ENCODE measurements at places on chromosomes 4 and X.

GRCh38 chrX:119784747-119785446 lies 6.5 kb downstream of the RPL39 start:
- DNase-seq: no peak

- DNase-seq: no peak
Observed at GRCh38 chr4:182369211-182369610, 126.0 kb downstream of the TENM3 start.

- no peak for DNase-seq
Observed at GRCh38 chr4:113674733-113675132, 86.8 kb downstream of the CAMK2D start.

DNA sequence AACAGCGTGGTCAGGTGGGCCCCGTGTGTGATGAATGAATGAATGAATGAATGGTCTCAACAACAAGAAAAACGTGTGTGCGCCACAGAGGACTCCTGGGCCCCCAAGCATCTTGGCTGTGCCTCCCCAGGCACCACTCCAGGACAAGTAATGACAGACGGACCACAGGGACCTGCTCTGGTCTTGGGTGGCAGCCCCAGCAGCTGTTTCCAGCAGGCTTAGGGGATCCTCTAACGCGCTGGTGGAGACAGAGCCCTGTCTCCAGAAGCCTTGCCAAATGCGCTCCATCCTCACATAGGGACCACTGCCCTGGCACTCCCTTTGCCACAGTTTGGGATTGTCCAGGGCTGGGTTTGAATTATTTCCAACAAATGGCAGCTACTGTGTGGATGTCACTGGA lies 39.1 kb downstream of the PSAPL1 start:
- no peak for DNase-seq

DNA sequence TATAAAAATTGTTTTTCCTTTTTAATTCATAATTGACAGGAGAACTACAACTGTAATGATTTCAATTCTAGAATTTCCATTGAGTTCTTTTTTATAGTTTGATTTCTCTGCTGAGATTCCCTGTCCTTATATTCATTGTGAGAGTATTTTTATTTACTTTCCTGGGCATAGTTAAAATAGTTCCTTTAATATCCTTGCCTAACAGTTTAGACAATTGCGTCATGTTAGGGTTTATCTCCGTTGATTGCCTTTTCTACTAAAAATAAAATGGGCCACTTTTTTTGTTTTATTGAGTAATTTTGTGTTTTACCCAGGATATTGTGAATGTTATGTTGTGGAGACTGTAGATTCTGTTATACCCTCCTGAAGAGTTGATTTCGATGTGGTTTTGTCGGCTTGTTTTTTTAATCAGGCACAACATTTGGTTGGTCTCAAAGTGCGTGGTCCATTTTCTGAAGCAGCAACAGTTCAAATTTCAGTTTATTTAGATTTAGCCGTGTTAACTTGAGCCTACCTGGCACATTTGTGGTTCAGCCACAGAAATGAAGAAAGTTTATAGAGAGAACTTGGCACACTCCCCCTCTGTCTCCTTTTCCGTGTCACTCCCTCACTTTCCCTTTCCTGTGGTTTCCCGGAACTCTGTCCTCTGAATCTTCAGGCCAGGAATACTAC lies 16.0 kb upstream of the PRRG1 start:
- no peak for DNase-seq

- DNase-seq: no peak
Observed at GRCh38 chrX:290476-291166, 9.4 kb downstream of the PLCXD1 start.

DNA sequence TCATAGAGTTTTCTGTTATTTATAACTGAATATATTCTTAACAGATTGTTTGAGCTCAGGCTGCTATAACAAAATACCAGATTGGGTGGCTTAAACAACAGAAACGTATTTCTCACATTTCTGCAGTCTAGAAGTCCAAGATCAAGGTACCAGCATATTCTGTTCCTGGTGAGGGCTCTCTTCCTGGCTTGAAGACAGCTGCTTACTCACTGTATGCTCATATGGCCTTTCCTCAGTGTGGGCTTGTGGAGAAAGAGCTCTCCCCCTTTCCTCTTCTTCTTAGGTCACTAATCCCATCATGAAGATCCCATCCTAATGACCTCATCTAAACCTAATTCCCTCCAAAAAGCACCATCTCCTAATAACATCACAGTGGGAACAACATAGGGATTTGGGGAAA lies 117.8 kb downstream of the RASGEF1B start:
- no peak for DNase-seq

DNA sequence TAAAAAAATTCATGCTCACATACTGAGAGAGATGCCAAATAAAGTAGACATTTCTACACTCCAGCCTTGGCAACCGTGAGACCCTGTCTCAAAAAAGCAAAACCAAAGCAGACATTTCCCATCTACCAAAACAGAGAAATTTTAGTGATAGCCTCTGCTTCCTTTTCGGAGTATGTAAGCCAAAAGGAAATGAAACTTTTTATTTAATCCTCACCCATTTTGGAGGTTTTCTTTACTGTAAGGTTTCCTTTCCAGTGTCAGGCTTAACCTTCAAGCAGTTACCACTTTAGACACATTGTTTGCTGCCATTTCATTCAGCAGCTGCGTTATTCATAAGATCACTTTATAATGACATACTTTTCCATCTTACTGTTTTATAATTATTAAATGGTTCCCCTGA lies 15.9 kb downstream of the ADD1 start:
- DNase-seq: no peak

DNA sequence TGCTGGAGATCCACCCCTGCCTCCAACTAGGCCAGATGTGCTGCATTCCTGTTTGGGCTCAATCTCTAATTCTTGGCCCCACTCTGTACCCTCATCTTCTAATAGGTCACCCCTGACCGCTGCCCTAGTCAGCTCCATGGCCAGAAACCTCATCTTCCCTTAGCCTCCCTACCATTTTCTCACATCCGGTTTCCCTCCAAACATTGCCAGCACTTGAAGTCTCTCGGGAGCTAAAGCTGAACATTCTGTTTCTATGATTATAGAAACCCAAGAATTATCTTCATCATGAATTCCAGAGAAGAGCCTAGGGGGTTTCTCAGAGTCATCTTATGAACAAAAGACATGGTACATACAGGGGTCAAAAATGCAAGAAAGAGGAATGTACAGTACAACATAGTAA lies 179.7 kb downstream of the AMELX start:
- no peak for DNase-seq

- no peak for DNase-seq
Observed at GRCh38 chrX:7110821-7111276, 36.7 kb upstream of the STS start.

DNA sequence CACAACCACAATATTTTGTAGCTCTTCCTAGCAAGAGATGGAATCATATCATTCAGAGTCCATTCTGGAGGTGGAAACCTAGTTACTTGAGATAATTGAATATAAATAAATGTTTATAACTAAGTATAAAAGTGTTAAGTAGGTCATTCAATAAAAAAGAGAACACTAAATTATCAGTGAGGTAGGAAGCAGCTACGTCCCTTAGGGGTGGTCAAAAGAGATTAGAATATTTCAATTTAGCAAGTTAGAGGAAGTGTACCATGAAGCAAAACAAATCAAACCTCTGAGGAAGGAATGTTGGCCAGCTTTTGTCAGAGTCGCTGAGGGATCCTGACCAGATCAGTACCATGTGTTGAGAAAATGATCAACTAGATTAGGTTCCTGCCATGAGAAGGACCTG lies 38.0 kb downstream of the GK2 start:
- no peak for DNase-seq

DNA sequence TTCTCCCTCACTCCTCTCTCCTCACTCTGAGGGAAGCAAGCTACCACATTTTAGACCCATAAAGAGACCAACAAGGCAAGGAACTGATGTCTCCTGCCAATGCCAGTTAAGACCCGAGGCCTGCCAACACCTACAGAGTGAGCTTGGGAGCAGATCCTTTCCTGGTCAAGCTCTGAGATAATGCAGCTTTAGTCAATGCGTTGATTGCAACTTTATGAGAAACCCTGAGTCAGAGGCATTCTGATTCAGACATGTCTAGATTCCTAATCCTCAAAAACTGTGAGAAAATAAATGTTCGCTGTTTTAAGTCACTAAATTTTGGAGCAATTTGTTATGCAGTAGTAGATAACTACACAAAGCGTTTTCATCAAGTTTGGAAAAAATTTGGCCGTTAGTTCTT lies 115.5 kb downstream of the JADE1 start:
- DNase-seq: no peak

GRCh38 chrX:65910899-65911298 lies 129.0 kb downstream of the VSIG4 start:
- no peak for DNase-seq

DNA sequence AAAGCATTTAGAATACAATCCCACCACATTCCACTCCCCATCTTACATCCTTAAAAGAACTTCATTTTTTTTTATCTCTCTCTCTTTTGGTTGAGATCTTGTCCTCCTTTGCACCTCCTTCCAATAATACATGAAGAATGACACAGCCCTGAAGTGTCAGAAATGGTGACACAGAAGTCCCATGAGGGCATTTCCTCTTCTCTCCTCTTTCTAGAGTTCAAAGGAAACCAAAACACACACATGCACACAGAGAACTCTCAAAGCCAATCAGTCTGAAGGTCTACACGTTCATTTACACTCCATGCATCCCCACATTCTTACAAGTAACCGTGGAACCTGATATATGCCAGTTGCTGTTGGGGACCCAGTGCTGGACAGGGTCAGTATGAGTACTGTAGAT lies 450.7 kb downstream of the HNRNPD start:
- no peak for DNase-seq

DNA sequence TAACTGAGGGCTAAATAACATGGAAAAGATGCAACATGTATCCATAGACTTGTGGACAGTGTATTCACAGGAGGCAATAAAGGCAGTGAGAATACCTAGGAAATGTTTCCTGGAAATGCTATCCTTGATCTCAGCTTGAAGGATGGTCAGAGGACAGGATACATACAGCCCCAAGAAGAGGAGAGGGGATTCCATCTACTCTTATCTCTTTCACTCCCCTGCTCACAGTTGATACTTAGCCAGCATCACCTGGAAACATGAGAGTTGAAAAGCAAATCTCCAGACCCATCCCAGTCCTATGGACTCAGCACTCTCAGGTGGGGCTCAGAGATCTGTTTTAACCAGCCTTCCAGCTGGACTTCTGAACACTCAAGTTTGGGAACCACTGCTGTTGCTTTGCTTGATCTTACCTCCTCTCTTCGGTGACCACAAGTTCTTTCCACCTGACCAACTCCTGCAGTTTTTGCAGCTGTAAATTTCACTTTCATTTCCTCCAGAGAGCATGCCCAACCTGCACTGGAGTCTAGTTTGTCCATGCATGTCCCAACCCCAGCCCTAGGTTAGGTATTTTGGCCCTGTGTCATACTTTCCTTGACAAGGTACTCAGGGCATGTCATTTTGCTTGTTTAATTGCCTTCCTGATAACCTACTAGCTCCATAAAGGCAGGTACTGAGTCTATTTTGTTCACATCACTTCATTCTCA lies 10.4 kb downstream of the RELL1 start:
- no peak for DNase-seq

- DNase-seq: no peak
Observed at GRCh38 chrX:37666516-37666915, 19.1 kb upstream of the XK start.

DNA sequence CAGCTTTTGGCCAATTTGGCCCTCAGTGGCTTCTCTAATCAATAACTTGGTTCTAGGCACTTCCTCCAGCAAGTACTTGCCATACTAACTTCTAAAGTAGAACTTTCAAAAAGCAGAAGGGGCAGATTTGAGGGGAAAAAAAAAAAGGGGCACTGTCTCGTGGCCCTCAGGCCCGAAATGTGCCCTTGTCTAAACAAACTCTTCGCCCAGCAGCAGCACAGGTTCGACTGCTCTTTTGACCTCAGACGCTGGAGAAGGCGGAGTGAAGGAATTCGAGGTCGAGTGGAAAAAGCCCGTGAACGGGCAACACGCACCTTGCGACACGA lies 775 bp downstream of the GRPEL1 start:
- no peak for DNase-seq
